ENCODE measurements at places on chromosomes 4 and X. TPM values are rescaled to one million over a fixed set of nuclear protein-coding genes. Genes with fewer than 3 reads are reported as not detected.

DNA sequence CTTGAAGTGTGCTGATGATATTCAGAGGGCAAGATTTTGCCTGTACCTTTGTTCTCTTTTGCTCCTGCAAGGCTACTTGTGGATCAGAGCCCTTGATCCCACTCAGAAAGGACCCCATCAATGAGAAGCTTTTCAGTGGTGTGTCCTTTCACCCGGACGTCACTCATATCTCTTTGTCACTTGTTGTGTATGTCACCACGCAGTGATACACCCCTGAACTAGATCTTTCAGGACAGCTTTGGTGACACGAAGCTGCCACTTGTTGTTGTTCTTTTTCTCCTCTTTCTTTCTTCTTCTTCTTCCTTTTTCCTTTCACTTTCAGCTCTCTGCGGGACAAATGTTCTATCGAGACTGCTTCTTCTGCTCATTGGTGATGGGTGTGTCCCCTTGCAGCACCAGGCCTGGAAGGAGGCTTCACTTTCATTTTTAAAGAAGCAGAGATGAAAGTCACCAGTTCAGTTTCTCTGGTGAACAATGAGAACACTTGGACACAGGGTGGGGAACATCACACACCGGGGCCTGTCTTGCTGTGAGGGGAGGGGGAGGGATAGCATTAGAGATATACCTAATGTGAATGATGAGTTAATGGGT, 83.6 kb downstream of the NBDY start:
- no peaks in the 10 kb centered on the region for H3K27me3 ChIP-seq
- no peak overlapping the region for H3K27ac ChIP-seq
- no peaks in the 10 kb centered on the region for H3K4me1 ChIP-seq
- H3K36me3 ChIP-seq: no peaks in the 10 kb centered on the region
- H3K4me3 ChIP-seq: no peak overlapping the region

DNA sequence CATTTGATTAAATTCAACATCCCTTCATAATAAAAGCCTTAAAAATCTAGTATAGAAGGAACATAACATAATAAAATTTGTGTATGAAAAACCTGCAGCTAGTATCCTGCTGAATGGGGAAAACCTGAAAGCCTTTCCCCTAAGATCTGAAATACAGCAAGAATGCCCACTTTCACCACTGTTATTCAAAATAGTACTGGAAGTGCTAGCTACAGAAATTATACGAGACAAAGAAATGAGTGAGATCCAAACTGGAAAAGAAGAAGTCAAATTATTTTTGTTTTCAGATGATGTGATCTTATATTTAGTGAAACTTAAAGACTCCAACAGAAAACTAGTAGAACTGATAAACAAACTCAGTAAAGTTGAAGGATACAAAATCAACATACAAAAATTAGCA, 152.9 kb downstream of the RTL3 start:
- no peak overlapping the region for H3K27ac ChIP-seq
- H3K4me1 ChIP-seq: no peaks in the 10 kb centered on the region
- no peak overlapping the region for H3K4me3 ChIP-seq
- H3K36me3 ChIP-seq: no peaks in the 10 kb centered on the region
- DNase-seq: no peak

GRCh38 chrX:9938516-9938915, 28.6 kb upstream of the CLDN34 start:
- no peak overlapping the region for H3K27ac ChIP-seq
- no peaks in the 10 kb centered on the region for H3K4me1 ChIP-seq
- no peaks in the 10 kb centered on the region for H3K27me3 ChIP-seq
- no peak for DNase-seq
- H3K4me3 ChIP-seq: no peak overlapping the region

DNA sequence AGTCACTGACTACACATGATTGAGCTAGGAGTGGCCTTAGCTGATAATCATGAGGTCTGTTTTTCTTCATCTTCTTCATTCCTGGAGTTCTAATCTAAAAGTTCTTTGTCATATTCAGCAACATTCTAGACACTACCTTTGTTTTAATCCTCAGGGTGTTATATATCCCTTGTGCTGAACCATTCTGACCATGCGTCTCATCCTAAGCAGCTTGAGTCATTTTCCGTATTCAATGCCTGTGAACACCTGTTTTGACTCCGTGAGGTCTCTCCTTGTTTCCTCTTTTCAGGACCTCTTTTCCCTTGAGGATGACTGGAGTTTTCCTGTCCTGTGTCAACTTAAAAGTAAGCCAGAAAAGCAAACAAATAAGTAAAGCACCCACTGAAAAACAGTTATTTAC, 597.9 kb downstream of the GBA3 start:
- no peak for DNase-seq
- H3K4me3 ChIP-seq: no peak overlapping the region
- H3K4me1 ChIP-seq: no peaks in the 10 kb centered on the region

DNA sequence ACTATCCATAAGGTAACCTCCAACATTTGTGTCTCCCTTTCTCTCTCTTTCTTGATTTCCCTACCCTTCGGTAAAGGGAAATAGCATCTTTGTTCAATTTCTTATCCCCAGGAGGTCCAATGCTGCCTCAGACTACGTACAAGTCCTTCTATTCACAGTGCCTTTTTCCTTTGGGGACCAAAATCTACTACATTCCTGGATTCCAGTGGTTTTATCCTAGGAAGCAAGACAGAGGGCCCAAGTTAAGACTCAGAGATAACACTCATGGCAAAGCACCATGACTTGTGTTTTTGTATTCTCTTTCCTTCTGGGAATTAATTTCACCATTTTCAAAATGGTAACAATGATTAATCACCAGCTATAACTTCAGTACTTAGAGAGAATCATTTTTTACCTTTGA, 10.6 kb downstream of the G3BP2 start:
- H3K27me3 ChIP-seq: no peaks in the 10 kb centered on the region
- H3K4me1 ChIP-seq: peaks cover 17% of the 10 kb centered on the region
- no peak for DNase-seq
- no peaks in the 10 kb centered on the region for H3K36me3 ChIP-seq
- no peak overlapping the region for H3K4me3 ChIP-seq

- H3K27ac ChIP-seq: no peak overlapping the region
- DNase-seq: no peak
- no peak overlapping the region for H3K4me3 ChIP-seq
- H3K27me3 ChIP-seq: no peaks in the 10 kb centered on the region
- no peaks in the 10 kb centered on the region for H3K36me3 ChIP-seq
- H3K4me1 ChIP-seq: no peaks in the 10 kb centered on the region
These were observed 59.2 kb upstream of the TMEM47 start for GRCh38 chrX:34716302-34716701.

DNA sequence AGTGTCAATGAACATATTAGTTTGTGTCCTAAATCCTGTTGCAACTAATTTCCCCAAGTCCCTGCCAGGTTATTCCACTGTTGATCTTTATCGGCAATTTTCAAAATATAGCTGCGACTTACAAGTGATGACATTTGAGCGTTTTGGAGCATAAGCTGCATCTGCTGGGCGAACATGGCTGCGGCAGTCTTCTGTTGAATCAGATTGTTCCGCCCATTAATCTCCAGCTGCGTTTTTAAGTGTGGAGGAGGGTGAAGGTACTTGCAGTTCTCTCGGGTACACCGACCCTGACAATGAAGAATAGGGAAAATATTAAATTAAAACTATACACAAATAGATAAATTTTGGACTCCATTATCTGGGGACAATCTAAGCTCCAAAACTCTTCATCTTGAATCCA, 82.7 kb downstream of the MBNL3 start:
- H3K27ac ChIP-seq: no peak overlapping the region
- no peaks in the 10 kb centered on the region for H3K27me3 ChIP-seq
- DNase-seq: no peak
- no peak overlapping the region for H3K4me3 ChIP-seq

GRCh38 chr4:153735906-153736461, 23.8 kb downstream of the RNF175 start:
- no peaks in the 10 kb centered on the region for H3K27me3 ChIP-seq
- no peak overlapping the region for H3K4me3 ChIP-seq
- peaks cover 5% of the 10 kb centered on the region for H3K4me1 ChIP-seq

DNA sequence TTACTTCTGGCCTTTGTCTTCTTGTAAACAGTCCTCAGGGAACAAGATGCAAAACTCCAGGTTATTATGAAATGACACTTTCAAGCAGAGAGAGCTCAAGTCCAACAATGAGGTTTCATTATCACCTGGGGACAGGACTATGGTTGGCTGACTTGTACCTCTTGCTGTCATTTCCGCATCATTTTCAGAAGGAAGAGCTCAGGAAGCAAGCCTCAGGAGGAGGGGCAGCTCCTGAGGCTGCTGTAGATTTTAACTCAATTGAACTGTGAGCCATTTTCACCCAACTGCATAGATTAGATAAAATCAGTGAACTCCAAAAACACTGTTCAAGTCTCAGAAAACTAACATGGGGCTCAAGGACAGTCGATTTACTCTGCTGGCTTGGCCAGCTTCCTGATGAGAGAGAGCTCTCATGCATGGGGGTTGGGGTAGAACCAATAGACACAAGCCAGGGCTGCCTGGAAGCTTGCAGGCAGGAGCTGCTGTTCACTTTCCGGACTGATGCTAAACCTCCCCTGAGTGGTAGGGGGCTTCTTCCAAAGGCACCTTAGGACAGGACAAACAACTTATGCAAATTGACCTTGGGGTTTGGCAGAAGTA, 23.6 kb downstream of the TMEM255A start:
- H3K27ac ChIP-seq: no peak overlapping the region
- H3K4me3 ChIP-seq: no peak overlapping the region
- H3K4me1 ChIP-seq: no peaks in the 10 kb centered on the region

GRCh38 chr4:138865765-138866164, 149.8 kb upstream of the NOCT start:
- DNase-seq: no peak
- no peak overlapping the region for H3K27ac ChIP-seq
- peaks cover 9% of the 10 kb centered on the region for H3K4me1 ChIP-seq
- H3K4me3 ChIP-seq: no peak overlapping the region

DNA sequence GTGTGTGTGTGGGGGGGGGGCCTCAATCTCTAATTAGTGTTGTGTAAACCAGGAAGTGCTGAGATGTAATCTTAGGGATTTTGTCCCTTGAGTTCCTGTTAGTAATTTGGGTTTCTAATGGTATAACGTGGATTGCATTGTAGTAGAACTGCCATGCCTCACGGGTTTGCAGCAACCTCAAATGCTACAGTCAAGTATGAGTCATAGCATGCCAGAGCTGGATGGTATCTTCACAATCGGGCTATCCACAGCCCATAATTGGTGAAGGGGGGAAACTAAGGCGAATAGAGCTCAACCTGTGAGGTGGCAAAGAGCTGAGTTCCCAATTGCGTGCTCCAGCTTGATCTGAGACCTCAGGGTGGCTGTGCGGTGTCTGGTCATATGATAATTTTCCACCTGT, 2.2 kb upstream of the FMR1NB start:
- DNase-seq: no peak
- no peaks in the 10 kb centered on the region for H3K27me3 ChIP-seq
- no peaks in the 10 kb centered on the region for H3K36me3 ChIP-seq
- no peaks in the 10 kb centered on the region for H3K4me1 ChIP-seq

DNA sequence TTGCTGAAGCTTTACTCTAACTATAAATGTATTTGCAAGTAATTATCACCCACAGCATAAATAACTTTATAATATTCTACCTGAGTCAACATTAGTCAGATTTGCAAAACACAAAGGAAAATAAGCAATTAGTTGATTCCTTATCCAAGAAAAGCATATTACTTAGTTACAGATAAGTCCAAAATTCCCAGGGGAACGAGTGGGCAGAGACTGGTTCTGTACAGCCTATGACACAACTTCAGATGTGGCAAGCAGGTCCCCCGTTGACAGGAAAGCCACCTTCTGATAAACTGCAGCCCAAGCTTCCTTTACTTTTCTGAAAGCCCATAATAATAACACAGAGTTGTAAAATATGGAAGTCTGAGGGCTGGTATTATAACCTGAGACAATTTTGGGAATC, 62.4 kb upstream of the NDP start:
- peaks cover 5% of the 10 kb centered on the region for H3K4me1 ChIP-seq
- H3K27me3 ChIP-seq: no peaks in the 10 kb centered on the region
- no peak overlapping the region for H3K27ac ChIP-seq
- no peaks in the 10 kb centered on the region for H3K36me3 ChIP-seq
- no peak overlapping the region for H3K4me3 ChIP-seq

- H3K27me3 ChIP-seq: no peaks in the 10 kb centered on the region
- DNase-seq: no peak
- no peaks in the 10 kb centered on the region for H3K4me1 ChIP-seq
- no peak overlapping the region for H3K4me3 ChIP-seq
These were observed 85.2 kb upstream of the PDHA2 start for GRCh38 chr4:95754667-95755066.

DNA sequence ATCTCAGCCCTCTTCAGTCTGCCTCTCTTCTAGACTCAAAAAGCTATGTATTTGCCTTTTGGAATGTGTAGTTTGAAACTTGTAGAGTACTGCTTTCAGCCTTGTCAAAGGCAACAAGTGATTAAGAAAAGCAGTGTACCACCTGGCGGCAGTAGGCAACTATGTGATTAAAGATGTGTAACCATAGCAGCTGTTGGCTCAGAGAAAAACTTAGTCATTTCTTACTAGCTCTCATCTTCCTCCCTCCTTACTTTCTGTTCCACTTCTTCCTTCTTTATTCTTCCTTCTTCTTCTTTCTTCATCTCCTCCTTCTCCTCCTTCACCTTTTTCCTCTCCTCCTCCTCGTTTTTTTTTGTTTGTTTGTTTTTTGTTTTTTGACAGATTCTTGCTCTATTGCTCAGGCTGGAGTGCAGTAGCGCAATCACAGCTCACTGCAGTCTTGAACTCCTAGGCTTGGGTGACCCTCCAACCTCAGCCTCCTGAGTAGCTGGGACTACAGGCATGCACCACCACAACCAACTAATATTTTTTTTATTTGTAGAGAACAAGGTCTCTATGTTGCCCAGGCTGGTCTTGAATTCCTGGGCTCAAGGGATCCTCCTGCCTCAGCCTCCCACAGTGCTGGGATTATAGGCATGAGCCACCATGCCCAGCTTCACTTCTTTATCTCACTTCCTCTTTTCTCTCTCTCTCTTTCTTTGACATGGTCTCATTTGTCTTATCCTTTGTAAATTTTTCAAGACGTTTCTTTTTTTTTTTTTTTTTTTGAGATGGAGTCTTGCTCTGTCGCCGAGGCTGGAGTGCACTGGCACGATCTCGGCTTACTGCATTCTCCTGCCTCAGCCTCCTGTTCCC, 32.6 kb downstream of the ABHD18 start:
- no peaks in the 10 kb centered on the region for H3K4me1 ChIP-seq
- no peaks in the 10 kb centered on the region for H3K36me3 ChIP-seq
- H3K27me3 ChIP-seq: no peaks in the 10 kb centered on the region
- H3K4me3 ChIP-seq: no peak overlapping the region
- DNase-seq: no peak

PCDH19 gene
- 1.8 TPM for polyA plus RNA-seq

SMR3B gene
- polyA plus RNA-seq: not detected

GALNT7 gene
- 23.7 TPM for polyA plus RNA-seq

RBM47 gene
- 49.8 TPM for polyA plus RNA-seq

SPATA18 gene
- polyA plus RNA-seq: 2.9 TPM
